ENCODE measurements at places on chromosomes 5 and 9.

DNA sequence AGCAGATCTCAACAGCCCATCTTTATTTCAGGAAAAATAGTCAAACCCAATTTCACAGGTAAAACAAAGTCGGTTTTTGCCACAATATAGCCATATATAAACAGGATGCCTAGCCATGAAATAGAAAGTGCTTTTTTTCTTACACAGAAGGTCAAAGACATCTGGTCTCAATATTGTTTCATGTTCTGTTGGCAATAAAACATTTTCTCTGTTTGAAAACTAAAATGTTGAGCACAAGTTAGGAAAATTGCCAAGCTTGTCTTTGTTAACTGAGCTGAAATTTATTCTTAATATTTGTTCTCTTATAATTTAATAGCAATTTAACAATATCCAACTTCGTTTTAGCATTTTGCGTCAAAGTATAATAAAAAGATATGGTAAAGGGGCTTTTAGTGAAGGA, 673.4 kb downstream of the DTWD2 start:
- DNase-seq, result no peak

DNA sequence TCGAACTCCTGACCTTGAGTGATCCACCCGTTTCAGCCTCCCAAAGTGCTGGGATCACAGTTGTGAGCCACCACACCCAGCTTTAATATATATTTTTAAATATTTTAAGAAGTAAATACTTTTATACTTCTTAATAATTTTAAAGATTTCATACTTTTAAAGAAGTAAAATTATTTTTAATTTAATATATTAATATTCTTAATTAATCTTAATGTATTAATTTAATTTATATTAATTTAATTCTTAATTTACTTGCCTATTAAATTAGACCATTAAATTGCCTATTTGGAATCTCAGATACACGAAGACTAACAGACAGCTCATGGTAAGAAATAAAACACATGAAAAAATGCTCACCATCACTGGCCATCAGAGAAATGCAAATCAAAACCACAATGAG, 1087.4 kb downstream of the CDH18 start:
- DNase-seq, result no peak

DNA sequence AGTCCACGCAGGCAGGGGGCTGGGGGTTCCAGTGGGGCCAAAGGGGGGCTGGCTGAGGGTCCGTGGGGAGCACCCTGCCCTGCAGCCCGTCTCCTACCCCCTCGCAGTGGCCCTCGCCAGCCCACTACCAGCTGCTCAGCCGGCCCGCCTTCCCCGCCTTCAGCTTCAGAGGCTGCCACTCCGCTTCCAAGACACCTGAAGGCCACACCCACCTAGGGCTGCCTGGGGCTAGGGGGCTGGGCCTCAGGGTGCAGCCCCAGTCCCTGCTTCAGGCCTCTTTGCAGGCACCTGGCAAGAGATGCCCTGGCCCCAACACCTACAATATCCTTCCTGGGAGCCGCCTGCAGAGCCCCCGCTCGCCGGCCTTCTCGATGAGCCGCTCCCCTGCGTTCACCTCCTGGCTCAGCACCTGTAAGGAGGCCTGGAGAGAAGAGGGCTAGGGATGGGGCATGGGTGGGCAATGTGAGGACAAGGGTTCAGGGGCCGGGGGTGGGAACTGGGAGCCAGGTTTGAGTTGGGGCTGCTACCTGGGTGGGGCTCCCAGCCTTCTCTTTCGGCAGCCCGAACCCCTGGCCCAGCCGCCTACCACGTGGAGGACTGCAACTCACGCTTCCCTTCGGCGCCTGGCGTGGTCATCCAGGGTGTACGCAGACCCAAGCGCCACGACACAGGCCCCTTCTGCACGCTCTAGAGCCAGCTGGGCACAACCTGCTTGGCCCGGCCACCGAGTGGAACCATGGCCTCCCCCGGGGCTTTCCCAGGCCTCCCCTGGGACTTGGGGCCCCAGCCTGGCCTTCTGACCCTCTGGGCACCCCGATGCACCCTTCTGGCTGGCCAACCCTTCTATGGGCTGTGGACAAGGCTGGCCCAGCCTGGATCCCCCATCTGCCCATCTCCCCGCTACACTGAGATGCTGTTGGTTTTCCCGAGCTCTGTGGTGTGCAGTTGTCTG, 1.7 kb downstream of the STPG3 start:
- no peak for DNase-seq

- DNase-seq, result no peak
Measured at GRCh38 chr5:121503111-121503840, 348.4 kb upstream of the FTMT start.

Measured in inflammatory macrophage treated with lipopolysaccharide for 1 hour (primary cell).